Stimulated activated CD4-positive, alpha-beta T cell treated with anti-CD3 and anti-CD28 coated beads, Interleukin-2, amount 100 ng/mL, for 24 hours (primary cell): ENCODE measurements at places on chromosomes 5 and 9.
A peak's percentile ranks its signal among the peaks of the same experiment; 100 is the strongest.

- DNase-seq = no peak
Measured at GRCh38 chr9:124467410-124468060, 17.3 kb downstream of the ADGRD2 start.

GRCh38 chr9:135990468-135991429 is 29.6 kb upstream of the UBAC1 start:
- DNase-seq = peak; percentile 42

DNA sequence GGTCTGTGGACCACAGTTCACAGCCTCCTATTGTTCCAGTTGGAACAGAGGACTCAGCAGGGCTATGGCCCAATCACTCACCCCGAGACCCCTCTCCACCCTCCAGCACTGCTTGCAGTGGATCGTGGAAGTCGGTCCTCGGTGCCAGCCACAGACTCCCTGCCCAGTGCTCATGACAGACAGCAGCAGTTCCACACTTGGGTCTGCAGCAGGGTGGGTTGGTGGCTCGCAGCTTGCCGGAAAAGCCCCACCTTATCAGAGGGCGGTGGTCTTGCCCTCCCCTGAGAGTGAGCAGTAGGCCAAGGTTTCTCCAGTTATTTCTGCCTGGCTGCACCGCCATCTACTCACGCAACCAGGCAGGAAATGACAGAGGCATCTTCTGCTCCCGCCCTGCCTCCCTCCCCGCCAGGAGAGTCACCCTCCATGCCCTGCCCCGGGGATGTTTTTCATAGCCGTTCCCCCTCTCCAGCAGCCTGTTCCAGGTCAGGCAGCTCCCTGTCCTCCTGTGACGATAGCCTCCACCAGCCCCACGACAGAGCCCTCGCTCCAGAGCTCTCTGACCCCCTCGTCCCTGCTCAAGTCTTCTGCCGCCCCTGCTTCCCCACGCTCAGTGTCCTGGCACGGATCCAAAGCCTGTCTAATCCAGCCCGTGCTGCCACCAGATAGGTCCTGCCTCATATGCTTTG is 34.5 kb downstream of the UNC5A start:
- no peak for DNase-seq

DNA sequence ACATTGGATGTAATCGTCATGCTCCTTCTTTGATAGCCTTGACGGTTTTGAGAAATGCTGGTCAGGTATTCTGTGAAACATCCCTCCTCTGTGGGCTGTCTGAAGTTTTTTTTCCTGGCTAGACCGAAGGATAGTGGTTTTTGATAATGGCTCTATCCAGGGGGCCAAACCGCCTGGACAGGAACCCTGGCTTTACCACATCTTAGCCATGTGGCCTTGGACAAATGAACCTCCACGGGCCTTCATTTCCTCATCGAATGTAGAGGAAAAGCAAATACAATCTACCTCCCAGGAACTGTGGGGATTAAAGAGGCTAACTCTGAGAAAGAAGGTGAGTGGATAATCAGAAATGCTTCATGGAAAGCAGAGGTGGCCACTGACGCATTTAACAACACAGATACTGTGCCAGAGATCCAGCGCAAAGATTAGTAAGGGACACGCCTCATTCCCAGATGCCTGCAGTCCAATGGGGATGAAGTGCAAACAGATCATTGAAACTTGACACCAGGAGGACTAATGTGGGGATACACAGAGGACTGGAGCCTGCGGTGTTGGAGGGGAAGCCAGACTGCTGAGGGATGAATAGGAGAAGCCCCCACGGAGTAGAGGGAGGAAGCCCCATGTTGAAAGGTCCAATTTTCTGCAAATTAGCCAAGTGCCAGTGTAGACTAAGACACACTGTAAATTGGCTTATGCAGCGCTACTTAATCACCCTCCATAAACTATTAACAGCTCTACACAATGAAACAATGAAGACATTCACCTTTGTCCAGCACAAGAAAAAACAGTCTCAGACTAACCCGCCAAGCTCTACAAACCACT is 41.6 kb downstream of the MYO10 start:
- no peak for DNase-seq

DNA sequence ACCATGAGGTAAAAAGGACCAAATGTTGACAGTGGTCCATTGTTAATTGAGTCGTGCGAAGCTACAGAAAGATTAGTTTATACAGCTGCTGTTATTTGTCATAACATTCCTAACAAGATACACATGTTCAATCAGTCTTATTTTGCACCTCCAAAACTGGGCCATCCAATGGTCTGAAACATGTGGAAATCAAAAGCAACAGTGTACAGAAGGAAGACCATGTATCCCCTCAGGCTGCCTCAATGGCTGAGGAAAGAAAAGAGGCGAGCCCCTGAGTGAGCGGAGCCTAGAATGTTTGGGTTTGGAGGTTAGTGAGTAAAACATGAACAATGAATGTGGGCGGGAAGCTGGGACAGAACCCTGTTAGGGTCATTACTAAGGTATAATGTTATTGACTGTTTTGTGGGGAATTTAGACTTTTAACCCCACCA is 35.6 kb downstream of the NFIB start:
- DNase-seq = no peak

DNA sequence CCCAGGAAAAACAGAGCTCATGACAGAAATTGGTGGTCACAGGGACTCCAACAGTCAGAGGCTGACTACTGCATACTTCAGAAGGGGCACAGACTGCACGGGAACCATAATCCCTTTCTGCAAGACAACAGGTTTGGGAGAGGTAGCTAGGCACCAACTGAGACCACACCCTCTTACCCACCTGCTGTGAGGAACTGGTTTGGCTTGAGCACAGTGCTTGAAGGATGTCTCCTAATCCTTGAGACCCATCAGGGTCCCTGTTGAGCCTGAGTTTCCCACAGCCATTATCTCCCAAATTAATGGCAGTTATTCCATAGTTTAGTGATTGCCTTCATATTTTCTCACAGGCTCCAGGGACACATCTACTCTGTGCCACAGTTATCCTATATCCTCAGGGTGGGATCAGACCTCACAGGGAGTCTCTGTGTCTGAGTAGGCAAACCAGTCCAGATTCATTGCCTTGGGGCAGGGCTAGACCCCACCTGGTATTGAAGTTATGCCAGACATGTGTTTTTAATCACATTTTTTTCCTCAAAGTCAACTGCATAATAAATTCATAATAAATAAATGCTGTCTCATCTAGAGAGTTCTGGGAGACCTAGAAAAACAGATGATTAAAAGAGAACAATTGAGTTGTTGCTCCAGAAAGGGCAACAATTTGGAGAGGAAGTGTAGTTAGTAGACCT is 9.3 kb upstream of the CAST start:
- DNase-seq = no peak
